ENCODE measurements at places on chromosomes 5 and 9. TPM values are rescaled to one million over a fixed set of nuclear protein-coding genes. Genes with fewer than 3 reads are reported as not detected.

FREM1 gene
- total RNA-seq, result not detected

ANKRD31 gene
- total RNA-seq, result 0.06 TPM

NAIP gene
- 0.67 TPM for total RNA-seq

CNTNAP3 gene
- 12.7 TPM for total RNA-seq

PCDHGB4 gene
- total RNA-seq, result 0.87 TPM

Measured in A549 treated with ZK216348 at 1 μM for 4 hours (cell line).